ENCODE measurements at places on chromosomes 2 and 18. TPM values are rescaled to one million over a fixed set of nuclear protein-coding genes. Genes with fewer than 3 reads are reported as not detected.

The PFN4 gene
- total RNA-seq: 0.74 TPM

The DBI gene
- 303 TPM for total RNA-seq

The LYPD1 gene
- total RNA-seq: not detected

DNA sequence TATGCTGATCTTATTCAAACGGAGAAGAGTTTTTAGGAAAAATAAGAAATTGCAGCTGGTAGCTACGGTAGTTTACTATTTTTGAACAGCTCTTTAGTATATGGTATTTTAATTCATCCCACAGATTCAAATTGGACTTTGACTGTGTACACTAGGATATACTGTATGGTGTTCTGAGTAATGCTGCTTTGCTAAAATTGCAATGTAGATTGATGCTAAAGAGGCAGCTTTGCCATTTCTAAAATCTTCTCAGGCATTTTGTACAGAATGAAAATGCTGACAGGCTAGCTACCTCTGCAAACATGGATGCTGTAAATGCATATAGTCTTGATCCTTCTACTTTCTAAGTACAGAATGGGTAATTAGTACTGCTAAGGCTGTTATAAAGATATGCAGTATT is 826.6 kb upstream of the POU3F3 start:
- DNase-seq: no peak

DNA sequence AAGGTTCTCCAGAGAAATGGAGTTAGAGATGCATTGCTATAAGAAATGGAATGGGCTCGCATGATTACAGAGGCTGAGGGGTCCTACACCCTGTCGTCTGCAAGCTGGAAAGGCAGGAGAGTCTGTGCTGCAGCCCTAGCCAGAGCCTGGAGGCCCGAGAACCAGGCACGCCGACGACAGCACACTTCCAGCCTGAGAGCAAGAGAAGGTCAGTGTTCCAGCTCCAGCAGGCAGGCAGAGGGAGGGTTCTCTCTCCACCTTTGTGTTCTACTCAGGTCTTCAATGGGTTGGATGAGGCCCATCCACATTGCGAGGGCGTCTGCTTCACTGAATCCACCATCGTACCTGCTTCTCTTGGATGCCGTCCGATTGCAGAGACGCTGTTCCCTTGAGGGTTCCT is 177.6 kb upstream of the HDAC4 start:
- DNase-seq: peak; percentile 3

DNA sequence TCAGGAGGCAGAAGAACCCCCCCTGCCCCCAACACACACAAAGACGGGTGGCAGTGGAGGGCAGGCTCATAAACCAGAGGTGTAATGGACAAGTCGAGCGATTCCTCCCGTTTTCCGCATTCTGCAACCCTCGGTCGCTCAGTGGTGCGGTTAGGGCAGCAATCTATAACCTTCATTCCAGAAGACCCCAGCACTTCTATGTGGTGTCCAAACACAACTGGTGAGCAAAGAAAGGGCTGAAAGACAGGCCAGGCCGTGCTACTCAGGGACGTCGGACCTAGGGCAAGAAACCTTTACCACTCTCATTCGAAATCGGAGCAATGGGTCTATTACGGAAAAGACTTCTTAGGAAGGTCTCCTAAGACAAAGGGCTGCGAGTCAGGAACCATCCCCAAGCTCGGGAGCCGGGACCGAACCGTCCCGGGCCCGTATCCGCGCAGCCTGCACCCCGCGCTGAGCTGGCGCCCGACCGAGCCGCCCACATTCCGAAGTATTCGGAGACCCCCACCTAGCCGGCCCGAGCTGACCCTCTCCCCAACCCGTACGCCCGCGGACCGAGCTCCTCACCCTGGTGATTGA is 568 bp downstream of the ARL5A start:
- DNase-seq: no peak

DNA sequence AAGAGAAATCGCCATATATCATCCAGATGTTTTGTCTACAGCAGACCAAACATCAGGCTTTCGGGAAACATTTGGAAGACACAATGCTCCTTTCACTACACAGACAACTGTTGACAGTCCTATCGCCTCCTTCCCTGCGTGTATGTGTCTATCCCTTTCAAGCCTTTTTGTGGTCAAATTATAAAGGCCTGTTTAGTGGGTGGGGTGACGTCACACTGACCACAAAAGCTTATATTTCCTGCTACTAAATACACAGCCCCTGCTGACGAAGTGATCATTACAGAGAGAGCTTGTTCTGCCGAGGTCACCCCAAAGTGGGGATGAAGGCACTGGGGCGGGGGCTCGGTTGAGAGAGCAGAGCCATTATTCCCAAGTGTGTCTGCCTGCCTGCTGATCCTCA is 302.7 kb upstream of the TNP1 start:
- no peak for DNase-seq
